ENCODE measurements at places on chromosomes 11 and 22.

- DNase-seq: no peak
Observed at GRCh38 chr22:42794551-42795510, 62.2 kb downstream of the ARFGAP3 start.

DNA sequence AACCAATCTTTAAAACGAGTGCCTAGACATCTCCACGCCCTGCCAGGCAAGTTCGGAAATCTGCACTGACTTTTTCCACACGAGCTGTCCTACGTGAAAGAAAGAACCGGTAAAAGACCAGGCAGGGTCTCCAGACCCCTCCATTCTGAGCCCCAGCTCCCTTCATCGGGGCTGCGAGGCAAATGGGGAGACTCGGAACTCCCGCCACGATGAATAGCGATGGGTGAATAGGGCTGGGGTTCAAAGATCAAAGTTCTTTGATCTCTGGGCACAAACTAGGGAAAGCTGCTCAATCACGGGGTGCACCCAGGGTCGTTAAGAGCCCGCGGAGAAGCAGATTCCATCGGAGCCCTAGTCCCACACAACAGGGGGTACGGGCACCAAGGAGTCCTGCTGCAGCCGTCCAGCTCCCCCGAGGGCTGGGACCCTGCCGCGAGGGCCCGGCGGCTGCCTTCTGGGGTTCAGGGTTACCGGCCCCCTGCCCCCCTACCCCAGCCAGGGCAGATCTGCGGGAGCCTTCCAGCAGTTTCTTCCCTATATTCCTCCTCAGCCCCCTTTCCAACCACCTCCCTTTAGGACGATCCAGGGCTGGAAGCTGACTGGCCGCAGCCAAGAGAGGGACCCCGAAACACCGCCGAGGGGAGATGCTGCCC, 1.1 kb downstream of the LRP4 start:
- DNase-seq: no peak

- DNase-seq: no peak
Observed at GRCh38 chr11:65290448-65291165, 24.1 kb upstream of the CDC42EP2 start.

GRCh38 chr11:16832193-16832539, 93.7 kb downstream of the C11orf58 start:
- DNase-seq: no peak

- DNase-seq: peak; percentile 41
Observed at GRCh38 chr11:47514825-47515647, 37.9 kb downstream of the CELF1 start.

GRCh38 chr22:17513612-17514011, 49.7 kb upstream of the SLC25A18 start:
- DNase-seq: no peak

DNA sequence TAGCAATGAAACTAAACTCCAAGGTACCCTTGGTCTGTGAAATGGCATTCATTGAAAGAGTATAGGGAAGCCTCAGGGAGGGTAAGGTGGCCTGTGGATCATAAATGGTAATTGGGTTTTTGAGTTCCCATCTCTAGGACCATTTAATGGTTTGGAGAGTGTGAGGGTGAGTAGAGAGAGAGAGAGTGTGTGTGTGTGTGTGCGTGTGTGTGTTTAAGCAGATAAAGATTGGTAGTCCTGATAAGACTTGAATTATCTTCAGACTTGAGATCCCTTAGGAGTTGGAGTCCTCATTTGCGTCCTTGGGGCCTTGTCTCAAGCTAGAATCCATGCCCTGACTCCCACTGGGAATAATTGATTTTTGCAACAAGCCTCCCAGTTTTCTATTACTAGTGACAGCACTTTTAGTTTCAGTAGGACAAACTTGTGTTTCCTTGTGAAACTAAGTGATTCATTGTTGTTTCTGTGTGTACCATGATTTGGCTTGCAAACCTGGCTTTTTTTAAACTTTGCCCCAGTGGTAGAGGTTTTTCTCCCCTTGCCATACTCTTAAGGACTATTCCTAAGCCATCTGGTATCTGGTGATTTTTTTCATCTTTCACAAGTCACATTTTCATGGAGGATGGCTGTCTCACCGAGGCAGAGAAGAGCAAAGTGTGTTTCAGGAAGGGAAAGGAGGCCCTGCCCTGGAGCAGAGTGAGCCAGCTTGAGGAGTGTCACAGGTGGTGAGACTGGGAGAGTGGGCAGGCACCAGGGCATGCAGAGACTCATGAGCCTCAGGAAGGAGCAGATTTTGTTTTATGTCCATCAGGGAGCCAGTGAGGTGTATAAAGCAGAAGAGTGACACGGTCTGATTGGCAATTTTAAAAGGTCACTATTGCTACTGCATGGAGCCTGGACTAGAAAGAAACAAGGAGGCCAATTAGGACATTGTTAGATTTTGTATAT, 26.7 kb downstream of the ALKBH3 start:
- no peak for DNase-seq

DNA sequence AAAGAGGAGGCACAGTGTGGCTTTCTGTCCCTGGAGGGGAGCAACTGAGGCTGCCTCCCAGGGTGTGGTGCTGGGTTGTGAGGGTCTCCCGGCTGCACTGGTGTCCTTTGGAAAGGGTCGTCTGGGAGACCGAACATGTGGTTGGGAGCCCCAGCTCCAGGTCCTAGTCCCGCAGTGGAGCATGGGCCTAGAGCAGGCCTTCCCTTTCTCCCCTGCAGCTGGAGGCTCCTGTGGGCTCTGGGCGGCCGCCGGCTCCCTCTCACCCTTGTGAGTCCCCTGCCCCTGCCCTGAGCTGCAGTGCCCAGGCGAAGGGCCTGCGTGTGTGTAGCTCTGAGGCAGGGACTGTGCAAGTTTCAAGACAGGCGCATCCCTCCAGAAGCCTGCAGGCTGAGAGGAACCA, 1492.7 kb downstream of the BRD1 start:
- no peak for DNase-seq

- DNase-seq: no peak
Observed at GRCh38 chr11:35539781-35540281, 14.4 kb upstream of the PAMR1 start.

- DNase-seq: no peak
Observed at GRCh38 chr11:41334007-41334933, 125.2 kb downstream of the LRRC4C start.

Measured in naive thymus-derived CD4-positive, alpha-beta T cell (primary cell).